SK-N-SH (cell line): ENCODE measurements at places on chromosomes 5 and 9.

- no peak for DNase-seq
These were observed 326.7 kb downstream of the PIK3R1 start for GRCh38 chr5:68542207-68542606.

DNA sequence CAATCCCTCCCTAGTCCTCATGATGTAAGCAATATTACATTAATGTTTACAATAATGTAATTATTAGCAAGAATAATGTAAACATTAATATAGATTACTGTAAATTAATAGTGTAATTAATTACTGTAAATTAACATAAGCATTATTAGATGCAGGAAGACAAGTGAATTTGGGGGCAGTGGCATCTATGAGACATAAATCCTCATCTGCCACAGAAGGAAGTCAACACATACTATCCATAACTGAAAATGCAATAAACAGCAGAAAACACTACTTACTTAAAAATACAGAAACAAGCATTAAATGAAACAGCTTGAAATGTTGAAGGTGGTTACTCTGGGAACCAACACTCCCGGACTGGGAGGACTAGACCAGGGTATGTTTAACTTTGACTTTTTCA is 685 bp upstream of the NIPSNAP3A start:
- DNase-seq: no peak

- no peak for DNase-seq
These were observed 587.4 kb downstream of the PRELID2 start for GRCh38 chr5:145247745-145248040.

DNA sequence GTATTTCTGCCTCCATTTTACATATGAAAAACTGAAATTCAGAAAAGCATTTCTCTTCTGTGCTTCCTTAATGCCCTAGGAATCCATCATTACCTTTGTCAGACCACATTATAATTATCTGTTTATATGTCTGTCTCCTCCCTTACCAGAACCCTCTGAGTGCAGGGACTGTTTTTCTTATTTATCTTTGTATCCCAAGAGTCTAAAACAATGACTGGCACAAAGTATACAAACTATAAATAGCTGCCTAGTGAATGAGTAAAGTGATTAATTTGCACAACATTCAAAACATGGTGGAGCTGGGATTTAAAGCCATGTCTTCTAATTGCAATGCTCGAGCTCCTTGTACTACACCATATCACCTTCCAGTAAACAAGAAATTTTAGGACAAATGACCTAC is 49.3 kb upstream of the HK3 start:
- no peak for DNase-seq

DNA sequence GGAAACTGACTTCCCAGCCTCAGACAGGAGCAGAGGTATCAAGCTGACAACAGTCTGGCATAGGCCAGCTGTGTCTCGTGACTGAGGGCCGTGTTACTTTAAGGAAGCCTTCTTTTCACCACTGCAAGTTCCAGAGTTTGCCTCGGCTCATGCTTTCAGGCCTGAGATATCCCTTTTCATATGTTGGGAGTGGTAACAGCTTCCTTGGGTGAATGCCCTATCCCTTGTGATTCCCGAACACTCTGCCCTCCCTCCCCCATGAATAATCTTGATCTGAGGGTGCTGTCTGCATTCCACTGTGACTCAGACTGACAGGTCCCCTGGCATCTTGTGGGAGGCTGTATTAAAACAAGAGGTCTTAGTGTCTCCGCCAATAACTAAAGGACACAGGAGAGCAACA is 49.7 kb upstream of the ARL15 start:
- no peak for DNase-seq

- no peak for DNase-seq
These were observed 454.2 kb upstream of the SGCD start for GRCh38 chr5:155872629-155873220.

GRCh38 chr5:125834438-125835115 is 588.6 kb upstream of the GRAMD2B start:
- DNase-seq: no peak

- DNase-seq: no peak
These were observed 12.9 kb upstream of the SLC34A1 start for GRCh38 chr5:177371120-177372033.

DNA sequence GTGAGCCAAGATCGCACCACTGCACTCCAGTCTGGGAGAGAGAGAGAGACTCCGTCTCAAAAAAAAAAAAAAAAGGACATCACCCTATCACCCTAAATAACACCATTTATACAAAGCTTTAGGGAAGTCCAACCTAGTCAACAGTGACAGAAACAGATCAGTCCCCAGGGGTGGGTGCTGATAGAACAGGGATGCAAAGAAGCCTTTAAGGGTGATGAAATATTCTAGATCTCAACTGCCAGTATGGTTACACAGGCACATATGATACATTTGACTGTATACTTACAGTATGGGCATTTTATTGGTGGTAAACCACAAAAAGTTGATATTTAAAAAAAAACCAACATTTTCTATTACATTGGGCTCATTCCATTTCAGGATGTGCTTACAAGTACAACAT is 4.8 kb downstream of the RETREG1 start:
- no peak for DNase-seq

- peak; percentile 65 for DNase-seq
These were observed 38.9 kb downstream of the ARHGAP26 start for GRCh38 chr5:142808878-142809598.

DNA sequence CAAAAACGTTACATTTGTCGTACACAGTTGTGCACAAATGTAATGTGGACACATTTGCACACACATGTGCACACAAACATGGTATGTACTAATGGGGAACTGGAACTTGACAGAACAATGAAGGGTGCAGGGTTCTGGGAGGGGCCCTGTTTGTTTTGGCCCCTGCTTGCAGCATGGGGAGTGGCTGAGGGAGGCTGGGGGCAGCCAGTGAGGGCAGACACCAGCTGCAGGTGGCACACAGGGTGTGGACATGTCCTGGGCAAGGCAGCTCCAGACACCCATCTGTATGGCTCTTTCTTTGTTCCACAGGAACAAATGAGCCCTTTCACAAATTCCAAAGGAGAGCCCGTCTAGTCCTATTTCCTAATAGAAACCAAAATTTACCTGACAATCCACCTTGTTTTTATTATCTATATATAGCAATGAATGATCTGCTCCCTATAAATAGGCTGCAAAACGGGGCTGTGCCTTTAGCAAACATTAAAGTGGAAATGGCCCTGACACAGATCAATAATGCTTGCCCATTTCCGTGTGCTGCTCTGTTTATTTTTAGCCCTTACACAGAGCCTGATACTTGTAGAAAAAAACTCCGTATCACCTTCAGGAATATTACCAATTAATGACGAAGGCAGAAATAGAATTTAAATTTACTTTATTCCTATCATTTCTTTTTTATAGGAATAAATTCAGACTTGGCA is 26.4 kb downstream of the MARCHF3 start:
- no peak for DNase-seq

DNA sequence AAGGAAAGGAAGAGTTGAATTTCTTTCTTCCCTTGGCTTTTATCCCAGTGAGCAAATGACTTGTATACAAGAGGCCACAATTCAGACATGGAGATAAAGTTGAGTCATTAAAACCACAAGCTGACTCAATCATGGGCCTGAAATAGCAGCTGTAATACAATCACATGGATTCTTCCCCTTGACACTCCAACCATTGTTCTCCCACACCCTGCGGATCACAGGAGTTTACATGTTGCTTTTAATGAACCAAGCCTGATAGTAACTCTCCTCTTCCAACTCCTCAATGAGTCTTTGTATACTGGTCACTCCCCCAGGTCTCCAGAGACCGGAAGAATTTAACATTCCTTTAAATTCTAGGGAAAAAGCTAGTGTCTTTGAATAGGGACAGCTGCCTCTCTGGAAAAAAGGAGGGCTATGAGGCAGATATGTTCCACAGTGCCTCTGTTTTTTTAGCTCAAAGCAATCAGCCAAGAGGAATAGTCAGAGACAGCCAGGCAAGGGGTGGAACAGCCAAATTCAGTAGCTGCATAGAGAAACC is 32.4 kb downstream of the PCDHGC5 start:
- DNase-seq: no peak

DNA sequence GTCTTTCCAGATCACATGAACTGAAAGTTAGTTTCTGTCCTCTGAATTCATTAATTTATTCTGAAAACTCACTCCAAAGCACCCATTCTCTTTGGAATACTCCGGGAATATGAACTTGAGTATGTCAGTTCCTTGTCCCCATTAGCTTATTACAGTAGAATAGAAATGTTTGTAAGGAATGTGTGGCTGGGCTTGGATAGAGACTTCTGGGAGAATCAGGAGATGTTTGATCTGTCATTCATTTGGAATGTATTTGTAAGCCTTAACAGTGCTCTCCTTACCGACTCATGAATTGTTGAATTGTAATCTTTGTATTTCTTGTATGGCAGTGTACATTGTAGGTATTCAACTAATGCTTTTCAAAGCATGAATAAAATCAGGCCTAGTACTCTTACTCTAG is 548.4 kb downstream of the LRRC70 start:
- DNase-seq: no peak

- no peak for DNase-seq
These were observed 39.0 kb upstream of the DMXL1 start for GRCh38 chr5:119031905-119032304.

DNA sequence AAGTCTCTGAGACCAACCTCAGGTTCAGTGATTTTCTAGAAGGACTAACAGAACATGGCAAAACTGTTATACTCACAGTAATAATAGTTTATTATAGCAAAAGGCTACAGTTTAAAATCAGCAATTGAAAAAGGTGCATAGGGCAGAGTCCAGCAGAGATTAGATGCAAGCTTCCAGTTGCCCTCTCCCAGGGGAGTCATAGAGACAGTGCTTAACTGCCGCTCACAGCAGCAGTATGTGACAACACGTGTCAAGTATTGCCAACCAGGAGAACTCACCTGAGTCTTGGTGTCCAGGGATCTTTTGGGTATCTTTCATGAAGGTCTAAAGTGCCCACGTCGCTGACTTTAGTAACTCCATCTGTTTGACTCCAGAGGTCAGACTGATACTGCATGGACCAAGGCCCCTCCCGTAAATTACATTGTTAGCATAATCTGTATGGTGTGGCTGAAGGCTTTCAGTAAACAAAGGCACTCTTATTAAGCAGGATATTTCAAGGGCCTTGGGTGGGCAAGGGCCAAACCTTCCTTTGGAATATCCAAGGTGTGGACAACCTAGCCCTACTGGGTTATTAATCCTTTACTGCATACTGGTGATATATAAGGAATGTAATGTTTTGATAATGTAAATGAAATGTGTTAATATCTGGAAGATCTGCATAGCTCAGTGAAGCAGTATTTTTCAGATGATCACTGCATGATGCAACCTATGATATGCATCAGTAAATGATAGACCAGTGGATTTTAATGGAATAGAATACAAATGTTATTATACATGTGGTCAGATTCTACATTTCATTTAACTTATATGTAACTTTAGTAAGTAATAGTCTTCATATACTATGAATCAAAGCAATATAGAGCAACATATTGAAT is 44.0 kb downstream of the RASA1 start:
- DNase-seq: no peak

DNA sequence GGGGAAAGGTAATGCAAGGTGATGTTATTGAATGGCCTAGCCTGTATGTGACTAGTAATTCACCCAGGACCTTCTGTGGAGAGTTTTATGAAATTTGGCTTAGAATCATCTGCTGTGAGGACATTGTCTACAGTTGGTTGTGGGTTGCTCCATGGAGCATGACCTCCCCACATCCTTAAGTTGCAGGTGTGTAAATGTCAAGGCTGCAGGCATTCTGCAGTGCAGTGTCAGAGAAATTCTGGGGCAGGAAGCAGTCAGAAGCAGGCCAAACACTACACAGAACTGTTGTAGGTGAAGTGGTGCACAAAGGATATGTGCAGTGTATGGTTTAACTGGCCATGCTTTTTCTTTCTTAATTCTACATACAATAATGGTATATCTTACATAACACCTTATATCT is 588.3 kb downstream of the EBF1 start:
- no peak for DNase-seq

GRCh38 chr5:36502608-36503007 is 103.8 kb upstream of the SLC1A3 start:
- no peak for DNase-seq
